ENCODE measurements at places on chromosomes 7 and 10.

- DNase-seq, result no peak
Observed at GRCh38 chr10:5620966-5621365, 45.4 kb downstream of the ASB13 start.

- no peak for DNase-seq
Observed at GRCh38 chr7:158404031-158404761, 183.4 kb downstream of the PTPRN2 start.

DNA sequence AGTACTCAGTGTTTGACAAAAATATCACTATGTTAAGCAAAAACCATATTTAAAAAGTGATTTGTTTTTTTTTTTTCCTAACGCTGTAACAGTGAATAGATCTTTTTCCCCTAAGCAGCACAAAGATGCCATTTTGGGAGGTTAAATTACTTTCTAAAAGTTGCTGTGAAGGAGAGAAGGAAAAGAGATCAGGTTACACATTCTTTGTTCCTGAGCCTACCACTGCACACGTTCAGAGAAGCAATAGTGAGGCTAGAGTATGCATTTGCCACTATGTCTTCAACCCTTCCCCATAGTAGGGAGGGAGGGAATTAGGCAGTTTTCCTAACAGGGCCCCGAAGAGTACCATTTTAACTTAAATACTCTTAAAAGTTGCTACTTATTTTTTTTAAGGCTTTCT, 38.9 kb downstream of the BMPR1A start:
- no peak for DNase-seq

DNA sequence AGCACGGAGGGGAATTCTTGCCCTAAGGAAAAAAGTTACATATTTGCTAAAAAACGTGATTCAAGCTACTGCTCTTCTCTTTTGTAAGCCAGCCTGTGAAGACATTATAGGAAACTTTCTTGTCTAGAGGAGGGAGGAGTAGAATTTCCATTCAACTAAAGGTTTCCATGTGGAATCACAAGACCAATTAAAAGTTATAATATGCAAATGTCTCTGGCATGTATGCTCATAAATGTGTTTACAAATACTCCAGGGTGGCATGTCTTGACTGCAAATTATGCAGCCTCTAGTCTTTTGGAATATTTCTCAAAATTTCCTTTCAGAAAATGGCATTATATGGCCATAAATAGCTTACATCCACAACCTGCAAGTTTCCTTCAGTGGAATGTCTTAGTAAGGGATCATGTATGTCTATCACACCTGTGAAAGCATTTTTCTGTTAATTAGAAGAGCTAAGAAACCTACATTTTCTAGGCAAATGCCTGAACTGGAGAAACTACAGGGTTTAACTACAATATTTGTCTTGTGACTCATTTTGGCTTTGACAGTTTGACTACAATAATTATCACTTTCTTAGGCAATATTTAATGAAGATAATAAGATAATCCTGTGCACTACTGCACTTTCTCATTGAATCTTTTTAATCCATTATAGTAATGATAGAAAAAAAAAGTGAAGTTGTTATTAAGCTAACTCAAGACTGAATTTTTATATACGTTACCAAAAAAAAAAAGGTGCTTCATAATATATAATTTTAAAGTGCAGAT, 111.1 kb upstream of the C10orf90 start:
- DNase-seq, result no peak

GRCh38 chr7:47093320-47094234, 488.3 kb downstream of the TNS3 start:
- no peak for DNase-seq

- DNase-seq, result no peak
Observed at GRCh38 chr7:55071411-55072175, 52.8 kb downstream of the EGFR start.

- no peak for DNase-seq
Observed at GRCh38 chr10:49694466-49694865, 15.0 kb downstream of the C10orf53 start.

DNA sequence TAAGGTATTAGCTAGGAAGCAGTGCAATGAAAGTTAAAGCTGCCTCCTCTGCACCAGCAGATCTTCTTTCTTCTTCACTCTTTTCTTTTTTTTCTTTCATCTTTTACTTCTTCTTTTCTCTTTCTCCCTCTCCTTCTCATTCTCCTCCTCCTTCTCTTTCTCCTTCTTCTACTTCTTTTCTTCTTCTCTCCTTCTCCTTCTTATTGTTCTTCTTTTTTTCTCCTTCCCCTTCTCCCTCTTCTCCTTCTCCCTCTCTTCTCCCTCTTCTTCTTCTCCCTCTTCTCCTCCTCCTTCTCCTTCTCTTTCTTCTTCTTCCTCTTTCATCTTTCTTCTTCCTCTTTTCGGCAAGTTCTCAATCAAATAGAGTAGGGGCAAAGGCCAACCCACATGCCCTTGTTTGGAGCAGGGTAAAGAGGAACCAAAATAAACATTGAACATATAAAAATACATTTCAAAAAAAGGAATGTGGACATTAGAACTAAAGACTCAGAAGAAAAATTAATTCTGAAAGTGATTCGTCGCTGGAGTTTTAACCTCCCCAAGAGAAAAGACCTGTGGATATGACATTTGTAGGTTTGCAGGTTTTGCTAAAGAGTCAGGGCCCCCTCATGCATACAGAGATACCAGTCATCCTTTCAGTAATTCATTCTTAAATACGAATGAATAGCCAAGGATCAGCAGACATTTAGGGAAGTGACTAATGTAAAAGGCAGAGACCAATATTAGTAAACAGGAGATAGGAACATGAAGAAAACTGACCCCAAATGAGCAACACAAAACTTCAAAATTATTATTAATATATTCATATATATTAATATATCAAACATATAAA, 93.0 kb upstream of the RSU1 start:
- peak; percentile 61 for DNase-seq

- no peak for DNase-seq
Observed at GRCh38 chr10:59093461-59093860, 83.0 kb upstream of the PHYHIPL start.

DNA sequence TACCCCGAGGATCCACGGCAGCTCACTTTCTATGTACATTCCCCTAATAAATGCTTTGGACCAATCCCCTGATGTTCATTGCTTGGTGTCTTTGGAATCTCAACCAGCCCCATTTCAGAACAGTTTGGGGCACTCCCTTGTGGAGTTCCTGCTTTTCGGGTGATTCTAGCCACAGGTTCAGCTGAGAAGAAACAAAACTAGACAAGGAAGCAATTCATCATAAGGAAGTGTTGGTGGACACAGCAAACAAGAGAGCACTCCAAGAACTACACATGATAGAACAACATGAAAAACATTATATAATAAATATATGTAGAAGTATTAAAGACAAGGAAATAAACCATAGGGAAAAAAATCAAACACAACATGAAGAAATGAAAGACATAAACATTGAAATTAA, 6.0 kb upstream of the CCDC136 start:
- DNase-seq, result no peak

GRCh38 chr10:118521415-118522117, 73.9 kb downstream of the PRLHR start:
- DNase-seq, result no peak

- DNase-seq, result no peak
Observed at GRCh38 chr10:93579985-93580711, 13.7 kb downstream of the FFAR4 start.

DNA sequence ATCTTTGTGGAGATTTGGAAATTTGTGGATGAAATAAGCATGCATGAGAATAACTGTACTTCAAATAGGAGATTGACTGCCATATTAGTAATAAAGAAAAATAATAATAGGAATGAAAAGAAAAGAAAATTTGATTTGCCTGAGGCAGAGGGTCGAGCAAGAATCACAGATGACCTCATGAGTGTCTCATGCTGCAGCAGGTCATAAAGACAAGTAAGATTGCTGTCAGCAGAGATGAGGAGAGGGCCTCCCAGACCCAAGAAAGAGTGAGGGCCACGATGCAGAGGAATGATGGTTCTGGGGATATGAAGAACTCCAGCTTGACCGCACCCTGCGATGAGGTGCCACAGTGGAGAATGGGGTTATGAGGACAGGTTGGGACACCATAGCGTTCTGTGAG, 39.2 kb downstream of the TOMM7 start:
- no peak for DNase-seq

GRCh38 chr7:115047958-115048720, 126.2 kb downstream of the MDFIC start:
- DNase-seq, result no peak

DNA sequence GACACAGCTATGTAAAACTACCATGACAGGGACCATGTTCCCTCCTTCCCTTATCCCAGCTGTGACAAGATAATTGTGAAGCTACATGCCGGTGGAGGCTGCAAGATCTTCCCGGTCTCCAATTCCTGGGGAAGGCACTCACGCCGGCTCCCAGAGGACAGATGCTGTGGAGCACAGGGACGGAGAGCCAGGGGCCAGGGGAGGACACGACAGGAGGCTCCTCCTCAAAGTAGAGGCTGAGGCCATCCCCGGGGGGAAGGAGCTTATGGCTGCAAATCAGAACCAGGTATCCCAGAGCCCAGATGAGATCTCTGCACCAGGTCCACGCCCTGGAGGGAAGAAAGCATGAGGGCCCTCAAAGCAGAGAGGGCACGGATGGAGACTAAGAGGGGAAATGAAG, 286.2 kb downstream of the TCERG1L start:
- DNase-seq, result no peak

DNA sequence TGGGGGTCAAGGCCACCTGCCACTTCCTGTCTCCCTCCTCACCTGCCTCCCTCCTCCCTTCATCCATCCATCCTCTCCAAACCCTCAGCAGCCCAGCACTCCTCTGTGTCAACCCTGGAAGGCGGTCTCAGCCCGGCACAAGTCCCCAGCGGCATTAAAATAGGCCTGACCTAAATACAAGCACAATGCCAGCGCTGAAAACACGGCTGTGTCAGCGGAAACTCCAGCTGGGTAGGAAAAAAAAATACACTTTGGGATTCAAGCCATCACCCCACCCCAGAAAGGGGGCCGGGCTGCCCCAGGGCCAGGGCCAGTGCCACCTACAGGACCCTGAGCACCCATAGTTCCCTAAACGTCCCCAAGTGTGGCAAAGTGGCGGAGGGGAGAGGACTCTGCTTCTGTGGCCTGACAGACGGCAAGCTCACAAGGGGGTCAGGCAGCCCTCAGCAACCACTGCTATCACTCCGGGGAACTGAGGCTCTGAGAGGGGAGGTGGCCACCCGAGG, 22.7 kb upstream of the GTF2IRD1 start:
- DNase-seq, result no peak

DNA sequence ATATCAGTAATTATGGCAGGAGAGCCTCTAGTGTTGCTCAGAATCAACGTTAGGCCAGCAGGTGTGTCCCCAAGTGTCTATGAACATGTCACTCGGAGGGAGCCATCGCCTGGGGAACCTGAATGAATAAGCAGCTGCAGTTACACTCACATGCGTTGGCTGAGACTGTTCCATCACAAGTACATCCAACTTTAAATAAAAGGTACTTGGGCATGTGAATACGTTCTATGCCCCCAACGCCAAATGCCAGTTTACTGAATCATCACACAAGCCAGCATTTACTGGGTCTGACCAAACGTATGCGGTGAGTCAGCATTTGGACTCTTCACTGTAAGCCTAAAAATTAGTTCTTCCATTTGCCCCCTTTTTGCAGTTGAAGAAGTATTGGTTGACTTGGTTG, 207.6 kb upstream of the PLXNA4 start:
- DNase-seq, result no peak
